ENCODE measurements at places on chromosomes 11 and 22.

DNA sequence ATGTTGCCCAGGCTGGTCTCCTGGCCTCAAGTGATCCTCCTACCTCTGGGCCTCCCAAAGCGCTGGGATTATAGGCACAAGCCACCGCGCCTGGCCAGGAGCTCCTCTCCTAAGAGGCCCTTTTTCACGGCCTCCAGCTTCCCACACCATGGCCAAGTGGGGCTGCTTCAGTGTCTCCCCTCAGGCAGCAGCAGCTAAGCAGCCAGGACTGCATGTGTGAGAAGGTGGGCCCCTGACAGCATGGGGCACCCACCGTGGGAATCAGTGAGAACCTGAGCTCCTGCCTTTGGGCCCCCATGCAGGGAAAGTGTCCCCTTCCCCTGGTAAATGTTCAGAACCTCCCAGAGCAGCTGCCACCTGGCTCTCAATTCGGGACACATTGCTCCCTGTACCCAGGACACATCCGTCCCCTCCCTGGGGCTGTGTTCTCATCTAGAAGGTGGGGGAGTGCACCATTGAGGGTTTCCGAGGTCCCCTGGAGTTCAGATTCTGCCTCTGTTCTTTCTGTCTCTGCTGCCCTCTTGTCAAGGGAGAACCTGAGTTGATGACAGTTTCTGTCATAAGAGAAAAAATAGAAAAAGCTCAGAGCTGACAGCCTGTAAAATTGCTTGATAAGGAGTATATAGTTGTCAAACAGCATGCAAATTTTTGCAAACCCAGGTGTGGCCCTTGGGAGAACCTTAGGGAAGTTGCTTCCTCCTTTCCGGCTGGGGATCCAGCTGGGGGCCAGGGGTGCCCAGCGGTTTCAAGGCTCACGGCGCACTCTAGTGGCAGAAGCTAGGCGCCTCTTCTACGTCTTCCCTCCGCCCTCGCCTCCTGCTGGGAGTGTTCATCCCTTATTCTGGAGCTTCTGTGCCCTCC is 29.7 kb downstream of the FAM83F start:
- peak; percentile 42 for DNase-seq

DNA sequence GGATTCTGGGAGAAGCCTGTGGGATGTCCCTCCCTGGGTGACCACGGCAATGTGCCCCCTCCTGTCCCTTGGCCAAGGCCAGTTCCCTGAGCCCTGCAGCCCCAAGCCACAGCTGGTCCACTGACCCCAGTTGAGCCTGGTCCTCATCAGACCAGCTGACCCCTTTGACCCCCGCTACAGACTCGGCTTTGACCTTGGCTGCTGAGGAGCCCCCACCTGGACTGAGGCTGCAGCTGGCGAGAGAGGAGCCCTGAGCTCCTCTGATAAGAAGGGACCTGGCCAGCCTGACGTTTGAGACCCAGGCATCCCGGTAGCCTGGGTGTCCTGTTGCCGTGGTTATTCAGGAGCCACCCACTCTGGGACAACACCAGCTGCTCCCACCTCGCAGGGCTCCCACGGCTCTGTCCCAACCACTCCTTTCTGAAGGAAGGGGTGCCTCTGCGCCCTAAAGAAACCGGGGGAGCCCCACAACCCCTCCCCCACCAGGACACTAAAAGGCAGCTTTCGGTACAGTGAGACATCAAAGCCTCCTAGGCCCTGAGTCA is 3.0 kb downstream of the ASCL2 start:
- no peak for DNase-seq

- no peak for DNase-seq
Measured at GRCh38 chr11:8812438-8812837, 98.6 kb upstream of the AKIP1 start.

DNA sequence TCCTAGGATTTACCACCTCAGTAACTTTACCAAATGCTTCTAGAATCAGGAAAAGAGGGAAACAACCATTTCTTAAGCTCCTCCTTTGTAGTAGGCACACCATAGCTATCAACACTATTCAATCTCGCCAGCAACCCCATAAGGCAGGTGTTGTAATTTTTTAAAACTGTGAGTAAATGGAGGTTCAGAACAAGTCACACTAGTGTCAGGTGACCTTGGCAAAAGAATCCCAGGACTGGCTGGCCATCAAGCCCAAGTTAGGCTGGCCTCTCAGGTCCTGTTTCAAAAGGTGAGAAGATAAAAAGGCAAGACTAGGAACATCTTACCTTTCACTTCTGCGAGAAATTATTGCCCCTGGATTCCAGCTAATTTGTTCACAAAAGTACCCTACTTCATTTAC is 713 bp downstream of the TOP3B start:
- DNase-seq: no peak

DNA sequence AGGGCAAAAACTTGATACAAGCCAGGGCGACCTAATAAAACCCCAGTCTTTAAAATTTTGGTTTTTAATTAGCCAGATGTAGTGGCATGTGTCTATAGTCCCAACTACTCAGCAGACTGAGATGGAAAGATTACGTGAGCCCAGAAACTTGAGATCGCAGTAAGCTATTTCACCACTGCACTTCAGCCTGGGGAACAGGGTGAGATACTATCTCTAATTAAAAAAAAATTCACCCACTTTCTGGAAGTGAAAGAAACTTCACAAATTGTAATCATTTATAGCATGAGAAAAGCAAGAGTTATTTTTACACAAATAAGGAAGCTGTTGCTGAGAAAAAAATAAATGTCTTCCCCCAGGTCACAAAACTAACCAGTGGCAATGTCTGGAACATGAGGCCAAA is 882 bp upstream of the GLYATL2 start:
- DNase-seq: no peak
